EL (cell line): ENCODE measurements at places on chromosomes 1 and 21.

GRCh38 chr21:45001134-45002095, 61.6 kb downstream of the SLX9 start:
- DNase-seq: peak; percentile 83

DNA sequence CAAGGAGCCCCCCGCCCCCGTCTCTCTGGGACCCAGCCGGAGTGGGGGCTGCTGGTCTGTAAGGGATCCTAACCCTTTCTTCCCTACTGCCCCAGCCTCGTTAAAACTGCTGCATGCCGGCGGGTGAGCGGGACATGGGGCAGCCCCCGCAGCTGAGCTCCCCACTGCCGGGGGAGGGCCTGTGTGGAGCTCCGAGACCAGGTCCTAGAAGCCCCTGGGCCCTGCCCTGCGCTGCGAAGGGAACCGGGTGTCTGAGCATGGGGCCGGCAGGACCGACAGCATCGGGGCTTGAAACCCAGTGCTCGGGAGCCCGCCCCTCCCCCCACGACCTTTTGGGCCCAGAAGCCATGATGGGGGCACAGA, 9.2 kb upstream of the COL6A1 start:
- DNase-seq: no peak

- peak; percentile 53 for DNase-seq
Observed at GRCh38 chr1:173861731-173862145, 6.1 kb downstream of the GAS5 start.

DNA sequence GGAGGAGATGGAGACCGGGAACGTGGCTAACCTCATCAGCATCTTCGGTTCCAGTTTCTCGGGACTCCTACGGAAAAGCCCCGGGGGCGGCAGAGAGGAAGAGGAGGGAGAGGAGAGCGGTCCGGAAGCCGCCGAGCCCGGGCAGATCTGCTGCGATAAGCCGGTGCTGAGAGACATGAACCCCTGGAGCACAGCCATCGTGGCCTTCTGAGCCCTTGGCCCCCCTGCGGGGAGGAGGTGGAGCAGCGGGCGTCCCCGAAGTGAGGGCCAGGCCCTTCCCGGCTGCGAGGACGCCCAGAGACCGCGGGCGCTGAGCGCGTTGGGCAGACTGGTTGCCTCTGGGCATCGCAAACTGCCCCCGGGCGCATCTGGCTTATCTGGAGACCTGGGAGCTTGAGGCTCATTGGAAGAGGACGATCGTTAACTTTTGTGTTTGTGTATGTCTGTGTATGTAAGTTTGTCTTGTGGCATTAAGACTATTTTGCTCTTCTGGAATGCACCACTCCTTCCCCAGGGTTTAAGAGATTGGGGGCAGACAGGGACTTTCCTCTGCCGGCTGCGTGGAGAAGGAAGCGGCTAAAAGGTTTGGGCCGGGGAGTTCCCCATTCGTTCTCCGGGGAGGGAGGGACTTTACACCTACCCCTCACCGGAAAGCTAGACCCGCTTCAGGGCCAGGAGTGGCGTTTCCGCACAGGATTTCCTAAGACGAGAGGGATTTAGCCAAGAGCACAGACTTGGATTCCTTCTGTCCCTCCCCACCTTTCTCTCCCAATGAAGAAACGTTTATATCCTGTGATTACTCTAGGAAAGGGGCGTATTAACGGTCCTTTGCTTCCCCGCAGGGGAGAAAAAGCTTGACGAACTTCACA, 1.4 kb downstream of the IER5 start:
- DNase-seq: peak; percentile 61

DNA sequence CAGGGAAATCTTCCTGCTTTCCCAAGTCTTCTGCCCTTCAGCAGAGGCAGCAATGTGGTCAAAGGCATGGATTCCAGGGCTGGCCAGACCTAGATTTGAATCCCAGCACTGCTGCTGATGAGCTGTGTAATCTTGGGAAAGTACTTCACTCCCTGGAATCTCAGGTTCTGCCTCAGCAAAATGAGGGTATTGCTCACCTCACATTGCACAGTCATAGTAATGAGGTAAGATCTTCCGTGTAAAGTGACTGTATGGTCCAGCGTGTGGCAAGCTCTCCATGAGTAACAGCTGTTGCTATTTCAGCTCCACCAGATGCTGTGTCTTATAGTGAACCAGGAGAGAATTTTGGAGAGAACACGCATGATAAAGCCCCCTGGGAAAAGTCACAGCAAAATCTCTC, 56.1 kb upstream of the F3 start:
- DNase-seq: peak; percentile 73

GRCh38 chr1:231590453-231591198, 36.0 kb upstream of the DISC1 start:
- DNase-seq: peak; percentile 75

DNA sequence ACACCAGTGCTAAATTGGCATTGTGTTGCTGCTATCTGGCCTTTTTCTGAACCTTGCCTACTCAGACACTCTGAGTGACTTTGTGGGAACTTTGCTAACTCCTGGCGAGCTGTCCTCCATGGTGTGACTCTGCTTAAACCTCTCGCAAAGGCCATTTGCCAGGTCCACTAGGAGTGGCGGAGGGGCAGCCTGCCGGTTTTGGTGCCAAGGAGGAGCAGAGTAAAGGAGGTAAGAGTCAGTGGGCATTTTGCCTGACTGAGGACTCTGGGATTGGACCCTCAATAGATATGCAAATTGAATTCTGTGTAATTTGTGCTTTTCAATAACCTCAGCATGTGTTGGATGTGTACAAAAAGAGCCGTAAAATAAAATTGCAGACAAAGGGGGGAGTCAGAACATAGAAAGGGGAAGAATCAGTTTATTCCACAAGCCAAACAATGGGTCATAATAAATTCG, 386.6 kb upstream of the NFIA start:
- no peak for DNase-seq

- peak; percentile 34 for DNase-seq
Observed at GRCh38 chr1:115839029-115839678, 1.8 kb downstream of the NHLH2 start.

DNA sequence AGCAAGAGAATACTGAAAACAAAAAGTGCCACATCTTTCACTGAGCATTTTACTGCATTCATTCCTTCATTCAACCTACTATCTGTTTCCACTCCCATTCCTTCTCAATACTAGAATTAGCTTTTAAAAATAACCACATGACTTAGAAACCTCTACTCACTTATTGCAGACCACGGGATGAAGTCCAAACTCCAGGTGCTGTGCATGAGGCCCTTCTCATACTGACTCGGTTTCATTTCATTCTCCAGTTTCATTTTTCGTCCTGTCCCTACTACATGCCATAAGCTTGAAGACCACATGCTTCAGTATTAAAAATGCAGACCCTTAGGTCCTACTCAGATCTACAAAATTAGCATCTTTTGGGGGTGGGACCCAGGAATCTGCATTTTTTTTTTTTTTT, 2.3 kb upstream of the BACH1 start:
- no peak for DNase-seq

- DNase-seq: no peak
Observed at GRCh38 chr1:56666112-56666608, 21.0 kb downstream of the PRKAA2 start.

- no peak for DNase-seq
Observed at GRCh38 chr21:27083144-27083543, 116.3 kb upstream of the ADAMTS5 start.

DNA sequence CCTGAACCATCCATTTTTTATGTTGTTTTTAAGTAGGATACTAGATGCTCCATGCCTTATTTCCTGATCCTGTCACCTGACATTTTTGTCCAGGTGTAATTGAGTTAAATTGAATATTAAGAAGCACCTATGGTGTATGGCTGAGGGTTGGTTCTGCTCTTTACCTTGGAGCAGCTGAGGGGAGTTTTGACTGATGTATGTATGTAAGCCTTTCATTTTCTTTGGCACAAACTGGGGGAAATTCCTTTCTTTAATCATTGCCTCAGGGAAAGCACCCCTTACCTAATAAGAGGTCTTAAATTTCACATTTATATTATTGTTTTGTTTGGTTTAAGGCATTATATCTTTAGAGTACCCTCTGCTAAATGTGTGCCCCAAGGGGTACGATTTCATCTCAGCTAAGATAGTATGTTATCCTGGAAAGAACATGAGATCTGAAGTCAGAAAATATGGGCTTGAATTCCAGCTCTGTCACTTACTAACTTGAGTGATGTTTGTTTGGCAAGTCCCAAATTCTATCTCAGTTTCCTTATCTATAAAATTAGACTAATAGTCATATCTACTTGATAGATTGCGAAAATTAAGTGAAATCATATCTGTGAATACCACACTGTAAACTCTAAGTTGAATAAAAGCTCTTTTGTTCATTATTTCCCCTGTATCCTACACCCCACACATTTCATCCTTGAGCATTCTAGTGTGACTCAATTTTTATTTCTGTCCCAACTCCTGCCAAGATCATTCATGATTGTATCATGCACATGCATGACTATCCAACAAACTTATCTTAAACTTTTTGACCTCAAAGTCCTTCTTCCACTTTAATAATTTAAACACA, 57.7 kb upstream of the NUF2 start:
- DNase-seq: no peak

DNA sequence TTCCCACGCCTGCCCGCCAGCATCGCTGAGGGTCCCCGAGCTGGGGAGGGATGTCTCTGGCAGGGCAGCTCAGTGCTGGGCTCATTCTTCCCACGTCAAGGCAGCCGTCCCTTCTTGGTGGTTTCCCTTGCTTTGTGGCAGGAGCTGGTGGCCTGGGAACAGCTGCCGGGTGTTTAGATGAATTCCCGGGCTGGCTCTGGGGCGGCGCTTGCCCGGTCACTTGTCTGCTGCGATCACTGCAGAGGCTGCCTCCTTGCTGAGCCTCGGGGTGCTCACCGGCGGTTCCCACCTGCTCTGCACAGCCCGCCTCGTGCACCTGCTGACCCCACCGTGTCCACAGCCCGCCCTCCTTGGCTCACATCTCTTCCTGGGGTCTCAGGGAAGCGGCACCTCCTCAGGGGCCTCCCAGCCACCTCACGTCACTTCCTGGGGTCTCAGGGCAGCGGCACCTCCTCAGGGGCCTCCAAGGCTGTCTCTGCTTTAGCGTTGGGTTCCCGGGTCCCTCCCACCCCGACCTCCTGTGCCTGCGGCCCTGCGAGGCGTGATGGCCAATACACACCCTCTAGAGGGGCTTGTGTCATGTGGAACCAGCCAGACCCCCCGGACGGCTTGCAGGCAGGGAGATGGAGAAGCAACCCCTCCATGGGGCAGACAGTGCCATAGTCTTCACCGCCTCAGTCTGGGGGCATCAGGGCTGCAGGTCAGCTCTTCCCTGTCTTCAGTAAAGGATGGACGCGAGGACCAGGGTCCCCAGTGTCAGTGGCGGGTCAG, 13.5 kb downstream of the COL18A1 start:
- no peak for DNase-seq

GRCh38 chr21:34510148-34511142, 1.6 kb downstream of the KCNE1 start:
- peak; percentile 70 for DNase-seq

DNA sequence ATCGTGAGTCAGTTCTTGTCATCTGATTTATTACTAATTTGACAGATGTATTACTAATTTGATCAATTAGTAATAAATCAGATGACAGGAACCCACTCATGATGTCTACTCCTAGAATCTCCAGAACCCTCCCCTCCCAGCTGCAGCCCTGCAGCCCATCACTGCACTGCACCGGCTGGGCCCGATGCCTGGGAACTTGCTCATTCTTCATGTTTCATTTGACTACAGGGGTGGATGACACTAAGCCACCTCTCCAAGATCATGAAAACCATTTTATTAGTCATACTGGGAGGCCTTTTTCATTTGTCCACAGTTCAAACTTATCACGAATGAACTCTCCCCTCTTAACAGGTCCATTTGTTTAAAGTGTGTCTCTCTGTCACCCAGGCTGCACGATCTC, 41.0 kb downstream of the KCNH1 start:
- no peak for DNase-seq

GRCh38 chr1:110225756-110226404, 15.8 kb downstream of the KCNC4 start:
- no peak for DNase-seq

- peak; percentile 35 for DNase-seq
Observed at GRCh38 chr21:45831991-45832740, 149.4 kb upstream of the COL6A1 start.

GRCh38 chr1:224781800-224782199, 147.7 kb upstream of the DNAH14 start:
- DNase-seq: no peak

GRCh38 chr1:101314244-101314643, 77.4 kb downstream of the S1PR1 start:
- DNase-seq: peak; percentile 86

DNA sequence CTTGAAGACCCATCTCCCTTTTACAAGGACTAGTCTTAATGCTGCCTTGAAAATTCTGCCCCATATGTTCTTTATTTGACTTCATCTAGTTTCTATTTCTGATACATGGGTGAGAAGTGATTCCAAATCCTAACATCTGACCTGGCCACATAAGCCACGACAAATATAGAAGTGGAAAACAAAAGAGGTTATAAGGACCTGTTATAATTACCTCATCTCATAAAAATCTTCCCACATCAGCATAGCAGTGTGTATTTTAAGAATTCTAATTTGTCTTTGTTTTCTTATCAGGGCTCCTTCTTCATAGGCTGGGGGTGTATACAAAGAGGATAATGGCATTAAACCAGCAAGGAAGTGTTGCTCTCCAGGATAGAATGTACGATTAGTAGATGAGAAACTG, 1007.4 kb downstream of the TTLL7 start:
- no peak for DNase-seq

- no peak for DNase-seq
Observed at GRCh38 chr1:111737216-111738132, 1.7 kb downstream of the INKA2 start.

DNA sequence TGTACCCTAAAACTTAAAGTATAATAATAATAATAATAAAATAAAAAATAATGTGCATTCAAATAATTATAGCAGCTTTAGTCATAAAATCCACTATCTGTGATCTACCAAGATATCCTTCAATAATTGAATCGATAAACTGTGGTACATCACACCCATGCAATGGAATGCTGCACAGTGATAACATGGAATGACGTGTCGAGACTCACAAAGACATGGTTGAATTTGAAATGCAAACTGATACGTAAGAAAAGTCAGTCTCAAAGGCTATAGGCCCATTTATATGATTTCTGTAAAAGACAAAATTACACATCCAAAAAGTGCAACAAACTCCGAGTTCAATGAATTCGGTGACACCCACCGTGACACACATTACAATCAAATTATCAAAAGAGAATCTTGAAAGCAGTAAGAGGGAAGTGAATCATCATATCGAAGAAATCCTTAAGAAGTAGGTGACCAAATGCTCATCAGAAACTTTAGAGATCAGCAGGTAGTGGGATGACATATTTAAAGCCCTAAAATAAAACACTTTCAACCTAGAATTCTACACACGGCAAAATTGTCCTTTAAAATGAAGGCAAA, 5.2 kb upstream of the SPRR2E start:
- no peak for DNase-seq

DNA sequence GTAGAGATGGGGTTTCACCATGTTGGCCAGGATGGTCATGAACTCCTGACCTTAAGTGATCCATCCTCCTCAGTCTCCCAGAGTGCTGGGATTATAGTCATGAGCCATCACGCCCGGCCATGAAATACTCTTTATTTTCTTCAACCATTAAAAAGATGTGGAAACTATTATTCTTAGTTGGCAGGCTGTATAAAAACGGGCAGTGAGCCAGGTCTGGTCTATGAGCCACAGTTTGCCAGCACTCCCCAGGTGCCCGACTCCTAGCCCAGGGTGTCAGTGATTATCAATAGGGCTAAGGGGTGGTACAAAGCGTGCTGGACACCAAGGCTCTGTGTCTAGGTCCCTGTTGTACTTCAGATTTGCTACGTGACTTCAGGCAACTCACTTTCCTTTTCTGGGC, 3.7 kb upstream of the TMEM61 start:
- DNase-seq: no peak

GRCh38 chr1:234730770-234731568, 121.0 kb upstream of the IRF2BP2 start:
- peak; percentile 88 for DNase-seq
